ENCODE measurements at places on chromosomes 4 and X. TPM values are rescaled to one million over a fixed set of nuclear protein-coding genes. Genes with fewer than 3 reads are reported as not detected.

- no peaks in the 10 kb centered on the region for H3K4me1 ChIP-seq
- H3K27me3 ChIP-seq = no peaks in the 10 kb centered on the region
Observed at GRCh38 chr4:138291431-138291830, 49.3 kb upstream of the SLC7A11 start.

- no peak overlapping the region for H3K27ac ChIP-seq
- H3K36me3 ChIP-seq = no peaks in the 10 kb centered on the region
- no peaks in the 10 kb centered on the region for H3K4me1 ChIP-seq
- no peak overlapping the region for H3K4me3 ChIP-seq
Observed at GRCh38 chr4:44670506-44671199, 7.6 kb upstream of the GUF1 start.

The THAP9 gene
- total RNA-seq = 2.6 TPM

GRCh38 chr4:118825799-118826198 is 10.1 kb downstream of the SEC24D start:
- peaks cover 18% of the 10 kb centered on the region for H3K36me3 ChIP-seq
- H3K27ac ChIP-seq = no peak overlapping the region
- H3K27me3 ChIP-seq = no peaks in the 10 kb centered on the region
- H3K4me3 ChIP-seq = no peak overlapping the region
- H3K4me1 ChIP-seq = no peaks in the 10 kb centered on the region

The MMRN1 gene
- total RNA-seq = 2.0 TPM

DNA sequence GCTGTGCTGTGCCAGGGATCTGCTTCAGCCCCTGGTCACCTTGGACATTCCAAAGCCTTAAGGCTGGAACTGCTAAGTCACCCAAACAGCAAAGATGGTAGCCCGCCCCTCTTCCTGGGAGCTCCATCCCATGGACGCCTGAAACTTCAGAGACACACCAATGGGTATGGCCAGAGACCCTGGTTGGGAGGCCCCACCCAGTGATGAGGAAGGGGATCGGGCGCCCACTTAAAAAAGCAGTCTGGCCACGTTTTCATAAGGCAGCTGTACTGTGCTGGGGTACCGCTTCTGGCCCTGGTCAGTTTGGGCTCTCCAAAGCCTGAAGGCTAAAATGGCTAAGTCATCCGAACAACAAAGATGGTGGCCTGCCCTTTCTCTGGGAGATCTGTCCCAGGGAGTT is 9.4 kb upstream of the TMSB15C start:
- H3K4me1 ChIP-seq = no peaks in the 10 kb centered on the region
- H3K36me3 ChIP-seq = no peaks in the 10 kb centered on the region
- H3K27me3 ChIP-seq = peaks cover 2% of the 10 kb centered on the region
- H3K27ac ChIP-seq = no peak overlapping the region

GRCh38 chrX:63012574-63012973 is 338.6 kb downstream of the SPIN4 start:
- no peak for DNase-seq
- no peaks in the 10 kb centered on the region for H3K4me1 ChIP-seq
- H3K4me3 ChIP-seq = no peak overlapping the region
- H3K27ac ChIP-seq = no peak overlapping the region

GRCh38 chrX:57915680-57916079 is 5.4 kb upstream of the ZXDA start:
- H3K4me3 ChIP-seq = no peak overlapping the region
- no peaks in the 10 kb centered on the region for H3K27me3 ChIP-seq
- DNase-seq = no peak

The MAB21L2 gene
- not detected for total RNA-seq

DNA sequence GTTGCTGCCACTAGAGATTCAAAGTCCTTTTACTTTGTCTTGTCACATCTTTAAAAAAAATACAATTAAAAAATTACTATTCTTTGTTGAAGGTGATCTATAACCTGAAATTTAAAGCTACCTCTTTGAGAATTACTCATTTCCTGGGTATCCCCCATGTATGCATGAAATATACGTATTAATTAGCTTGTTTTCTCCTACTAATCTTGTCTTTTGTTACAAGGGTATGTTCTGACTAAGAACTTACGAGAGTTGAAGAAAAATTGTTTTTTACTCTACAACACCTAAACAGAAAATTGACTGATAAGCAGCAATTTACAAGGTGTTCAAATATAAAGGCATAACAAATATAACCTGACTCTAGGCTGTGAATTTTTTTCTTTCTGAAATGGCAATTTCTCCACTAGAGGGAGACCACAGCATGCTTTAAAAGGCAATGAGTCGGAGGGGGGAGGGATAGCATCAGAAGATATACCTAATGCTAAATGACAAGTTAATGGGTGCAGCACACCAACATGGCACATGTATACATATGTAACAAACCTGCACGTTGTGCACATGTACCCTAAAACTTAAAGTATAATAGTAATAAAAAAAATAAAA is 249.6 kb downstream of the OPHN1 start:
- no peaks in the 10 kb centered on the region for H3K4me1 ChIP-seq
- H3K36me3 ChIP-seq = no peaks in the 10 kb centered on the region
- no peak for DNase-seq
- H3K4me3 ChIP-seq = no peak overlapping the region
- H3K27me3 ChIP-seq = no peaks in the 10 kb centered on the region

- no peak overlapping the region for H3K4me3 ChIP-seq
- H3K36me3 ChIP-seq = no peaks in the 10 kb centered on the region
- peak overlapping the region; percentile 58 for H3K27ac ChIP-seq
- peak; percentile 88 for DNase-seq
- no peaks in the 10 kb centered on the region for H3K27me3 ChIP-seq
Observed at GRCh38 chr4:36322921-36323354, 41.5 kb downstream of the DTHD1 start.

Measured in natural killer cell (primary cell).